ENCODE measurements at places on chromosomes 2 and 18. TPM values are rescaled to one million over a fixed set of nuclear protein-coding genes. Genes with fewer than 3 reads are reported as not detected.

MEP1B gene
- total RNA-seq, result not detected

GRCh38 chr18:11972371-11973174, 8.7 kb upstream of the IMPA2 start:
- no peak for DNase-seq

DNA sequence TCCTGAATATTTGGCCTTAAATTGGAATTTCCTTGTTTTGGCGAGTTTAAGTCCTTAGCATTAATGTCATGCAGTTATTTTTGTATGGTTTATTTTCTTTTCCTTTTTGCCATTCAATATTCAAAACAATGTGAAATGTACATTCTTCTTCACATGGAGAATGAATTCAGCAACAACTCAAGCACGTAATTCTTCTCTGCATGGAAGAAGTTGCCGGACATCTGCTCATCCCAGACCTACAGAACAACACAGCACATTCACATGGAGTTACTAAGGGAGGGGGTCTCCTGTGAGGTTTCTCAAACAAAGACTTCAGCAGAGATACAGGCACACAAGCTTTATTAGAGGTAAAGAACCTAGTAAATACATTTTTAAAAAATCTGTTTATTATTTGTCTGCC, 236.8 kb downstream of the SATB2 start:
- no peak for DNase-seq

GRCh38 chr2:165698444-165698884, 95.6 kb downstream of the GALNT3 start:
- peak; percentile 5 for DNase-seq

GRCh38 chr2:20650393-20650876, 463 bp downstream of the HS1BP3 start:
- DNase-seq, result no peak
